ENCODE measurements at places on chromosomes 3 and 15.

GRCh38 chr3:11465744-11466616, 177.7 kb downstream of the VGLL4 start:
- no peak for DNase-seq

GRCh38 chr15:45732662-45733061, 97.8 kb downstream of the SQOR start:
- no peak for DNase-seq

DNA sequence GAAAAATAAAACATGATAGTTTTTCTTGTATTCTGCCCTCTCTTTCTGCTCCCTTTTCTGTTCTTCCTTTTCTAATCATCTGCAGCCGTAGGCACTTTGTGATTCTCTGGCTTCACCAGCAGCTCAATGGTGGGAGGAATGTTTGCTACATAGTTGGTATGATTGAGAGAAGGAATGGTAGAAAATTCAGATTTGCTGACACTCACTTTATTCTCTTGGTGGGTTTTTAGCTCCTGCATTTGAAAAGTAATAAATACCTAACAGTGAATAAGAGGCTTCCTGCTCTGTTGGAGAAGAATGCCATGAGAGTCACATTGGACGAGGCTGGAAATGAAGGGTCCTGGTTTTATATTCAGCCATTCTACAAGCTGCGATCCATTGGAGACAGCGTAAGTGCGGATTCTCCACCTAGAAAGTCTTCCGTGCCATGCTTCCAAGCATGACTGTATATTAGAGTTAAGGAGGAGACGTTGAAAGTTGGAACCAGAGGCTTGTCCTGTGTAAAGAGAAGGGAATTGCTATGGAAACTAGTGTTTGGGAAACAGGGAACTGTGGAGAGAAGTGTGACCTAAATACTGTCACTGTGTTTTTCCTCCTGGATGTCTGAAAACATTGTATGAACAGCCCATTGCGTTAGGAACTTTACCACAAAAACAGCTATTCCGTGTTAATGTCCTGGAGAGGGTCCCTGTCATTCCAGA, 148.9 kb downstream of the ITPR1 start:
- DNase-seq, result no peak

- DNase-seq, result no peak
These were observed 26.9 kb upstream of the ZBBX start for GRCh38 chr3:167406876-167407492.

- no peak for DNase-seq
These were observed 240.7 kb downstream of the LPP start for GRCh38 chr3:188394623-188395022.

DNA sequence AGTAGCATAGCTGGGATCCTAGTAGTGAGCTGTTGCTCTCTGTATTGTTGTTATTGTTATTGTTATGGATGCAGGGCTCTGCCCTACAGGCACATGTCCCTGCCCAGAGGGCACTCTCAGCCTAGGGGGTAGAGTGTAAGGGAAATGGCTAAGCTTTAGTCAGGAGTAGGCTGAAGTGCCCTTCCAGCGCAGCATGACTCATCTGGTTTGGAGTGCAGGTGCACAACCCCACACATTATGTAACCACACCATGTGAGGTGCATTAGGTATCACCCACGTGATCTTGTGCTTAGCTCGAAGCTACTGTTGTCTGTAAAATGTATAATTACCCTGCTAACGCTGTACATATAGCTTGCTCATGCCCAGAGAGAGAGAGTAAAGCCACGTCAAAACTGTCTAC, 48.3 kb upstream of the TIPARP start:
- no peak for DNase-seq

DNA sequence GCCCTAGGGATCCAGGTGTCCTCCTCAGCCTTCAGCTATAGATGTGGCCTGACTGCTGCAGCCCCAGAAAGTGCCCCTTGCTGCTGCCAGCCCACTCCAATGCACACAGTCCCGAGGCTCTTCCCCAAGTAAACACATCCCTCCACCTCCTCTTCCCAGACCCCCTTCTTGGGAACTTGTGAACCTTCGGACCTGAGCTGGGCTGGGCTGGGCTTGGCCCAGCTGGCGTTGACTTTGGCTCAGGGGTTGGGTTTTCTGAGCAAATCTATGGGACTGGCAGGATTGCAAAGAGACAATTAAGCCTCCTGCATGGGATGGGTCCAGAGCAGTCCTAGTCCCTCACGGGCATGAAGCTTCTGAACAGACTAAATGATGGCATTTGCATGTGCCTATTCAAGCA, 14.7 kb downstream of the VIPR1 start:
- peak; percentile 66 for DNase-seq

DNA sequence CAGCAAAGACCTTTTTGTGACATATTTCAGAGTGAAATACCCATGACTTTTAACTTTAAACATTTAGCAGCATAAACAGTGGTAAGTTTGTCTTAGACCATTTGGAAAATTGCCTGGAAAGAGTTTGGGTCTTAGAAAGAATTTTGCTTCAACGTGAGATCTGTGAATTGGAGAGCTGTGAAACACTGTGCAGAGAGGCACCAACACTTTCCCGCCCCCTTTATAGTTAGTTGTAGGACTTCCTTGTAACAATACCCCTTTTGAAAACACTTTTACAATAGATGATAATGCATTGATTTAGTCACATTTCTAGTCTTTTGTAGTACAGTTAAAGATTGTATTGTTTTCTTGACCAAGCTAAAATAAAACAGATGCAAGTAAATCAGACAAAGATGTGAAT, 43.5 kb upstream of the MBNL1 start:
- DNase-seq, result no peak

DNA sequence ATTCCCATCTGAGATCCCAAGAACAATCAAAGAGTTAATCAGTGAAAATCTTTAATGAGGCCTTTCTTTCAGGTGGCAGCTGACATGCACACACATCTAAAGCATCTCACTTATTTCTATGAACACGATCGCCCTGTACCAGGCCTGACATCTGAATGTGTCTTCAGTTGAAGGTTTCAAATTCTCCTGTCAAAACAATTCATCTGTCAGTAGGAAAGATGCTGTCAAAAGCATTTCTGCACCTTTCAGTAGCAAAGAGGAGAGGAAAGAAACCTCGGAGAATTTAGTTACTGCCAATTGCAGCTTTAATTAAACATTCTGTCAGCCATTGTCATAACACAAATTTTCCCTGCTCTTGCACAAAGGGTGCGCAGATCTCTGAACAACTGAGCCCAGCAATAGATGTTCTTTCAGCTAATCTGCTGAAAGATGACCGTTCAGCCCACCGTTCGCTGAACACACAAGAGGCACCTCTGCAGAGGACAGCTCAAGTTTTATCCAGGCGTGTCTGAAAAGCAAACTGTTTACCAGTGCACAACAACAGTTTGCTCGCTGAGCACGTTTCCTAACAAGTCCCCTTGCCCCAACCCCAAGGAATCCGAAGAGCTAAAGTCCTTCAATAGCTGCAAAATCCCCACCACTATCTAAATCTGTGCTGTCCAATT, 34.1 kb downstream of the LRIG1 start:
- DNase-seq, result no peak

DNA sequence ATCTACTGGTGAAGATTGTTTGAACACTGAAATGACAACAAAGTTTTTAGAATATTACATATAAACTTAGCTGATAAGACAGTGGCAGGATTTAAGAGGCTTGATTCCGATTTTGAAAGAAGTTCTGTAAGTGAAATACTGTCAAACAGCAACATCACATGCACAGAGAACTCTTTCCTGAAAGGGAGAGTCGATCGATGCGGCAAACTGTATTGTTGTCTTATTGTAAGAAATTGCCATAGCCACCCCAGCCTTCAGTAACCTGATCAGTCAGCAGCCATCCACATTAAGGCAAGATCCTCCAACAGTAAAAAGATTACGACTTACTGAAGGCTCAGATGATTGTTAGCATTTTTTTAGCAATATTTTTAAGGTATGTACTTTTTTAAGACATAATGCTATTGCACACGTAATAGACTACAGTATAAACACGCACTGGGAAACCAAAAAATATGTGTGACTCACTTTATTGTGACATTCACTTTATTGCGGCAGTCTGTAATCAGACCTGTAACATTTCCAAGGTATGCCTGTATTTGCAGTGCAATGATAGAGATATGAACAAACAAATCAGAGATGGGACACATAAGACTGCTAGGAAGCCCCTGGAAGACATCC, 225.6 kb upstream of the UBE2E1 start:
- DNase-seq, result no peak

DNA sequence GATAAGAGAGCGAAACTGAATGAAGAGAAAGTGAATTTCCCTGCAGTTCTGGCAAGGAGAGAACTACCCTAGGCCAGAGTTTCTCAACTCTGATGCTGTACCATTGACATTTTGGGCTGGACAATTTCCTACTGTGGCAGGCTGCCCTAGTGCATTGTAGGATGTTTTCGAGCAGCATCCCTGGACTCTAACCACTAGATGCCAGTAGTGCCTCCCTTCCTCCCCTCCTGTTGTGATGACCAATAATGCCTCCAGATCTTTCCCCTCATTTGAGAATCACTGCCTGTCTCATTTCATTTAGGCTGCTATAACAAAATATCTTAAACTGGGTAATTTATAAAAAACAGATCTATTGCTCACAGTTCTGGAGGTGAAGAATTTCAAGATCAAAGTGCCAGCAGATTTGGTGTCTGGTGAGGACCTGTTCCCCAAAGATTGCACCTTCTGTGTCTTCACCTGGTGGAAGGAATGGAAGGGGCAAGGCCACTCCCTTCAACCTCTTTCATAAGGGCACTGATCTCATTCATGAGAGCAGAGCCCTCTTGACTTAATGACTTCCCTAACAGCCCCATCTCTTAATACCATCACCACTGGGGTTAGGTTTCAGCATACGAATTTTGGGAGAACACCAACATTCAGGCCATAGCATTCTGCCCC, 188.9 kb upstream of the MEIS2 start:
- peak; percentile 75 for DNase-seq

GRCh38 chr3:63977893-63978292, 45.4 kb downstream of the PSMD6 start:
- DNase-seq, result no peak

GRCh38 chr3:60909526-60909925, 341.7 kb downstream of the FHIT start:
- DNase-seq, result no peak

- DNase-seq, result no peak
These were observed 90.6 kb downstream of the RSL24D1 start for GRCh38 chr15:55106155-55106554.

DNA sequence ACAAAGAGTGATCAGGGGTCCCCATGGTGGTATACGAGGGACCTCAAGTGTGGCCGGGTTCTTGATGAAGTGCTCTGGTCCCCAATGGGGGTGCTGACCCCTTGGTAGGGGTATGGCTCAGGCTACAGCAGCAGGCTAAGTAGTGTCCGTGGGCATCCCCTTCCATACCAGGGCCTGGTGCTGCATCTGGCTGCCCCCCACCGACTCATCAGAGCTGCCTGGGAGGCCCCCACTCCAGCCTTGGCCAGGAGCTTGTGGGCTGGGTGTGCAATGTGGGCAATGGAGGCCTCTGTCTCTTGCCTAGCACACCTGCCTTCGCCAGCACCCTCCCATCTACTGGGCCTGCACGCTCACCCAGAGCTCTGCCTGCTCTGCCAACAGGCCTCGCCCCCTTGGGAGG, 59.0 kb upstream of the SEC13 start:
- no peak for DNase-seq

DNA sequence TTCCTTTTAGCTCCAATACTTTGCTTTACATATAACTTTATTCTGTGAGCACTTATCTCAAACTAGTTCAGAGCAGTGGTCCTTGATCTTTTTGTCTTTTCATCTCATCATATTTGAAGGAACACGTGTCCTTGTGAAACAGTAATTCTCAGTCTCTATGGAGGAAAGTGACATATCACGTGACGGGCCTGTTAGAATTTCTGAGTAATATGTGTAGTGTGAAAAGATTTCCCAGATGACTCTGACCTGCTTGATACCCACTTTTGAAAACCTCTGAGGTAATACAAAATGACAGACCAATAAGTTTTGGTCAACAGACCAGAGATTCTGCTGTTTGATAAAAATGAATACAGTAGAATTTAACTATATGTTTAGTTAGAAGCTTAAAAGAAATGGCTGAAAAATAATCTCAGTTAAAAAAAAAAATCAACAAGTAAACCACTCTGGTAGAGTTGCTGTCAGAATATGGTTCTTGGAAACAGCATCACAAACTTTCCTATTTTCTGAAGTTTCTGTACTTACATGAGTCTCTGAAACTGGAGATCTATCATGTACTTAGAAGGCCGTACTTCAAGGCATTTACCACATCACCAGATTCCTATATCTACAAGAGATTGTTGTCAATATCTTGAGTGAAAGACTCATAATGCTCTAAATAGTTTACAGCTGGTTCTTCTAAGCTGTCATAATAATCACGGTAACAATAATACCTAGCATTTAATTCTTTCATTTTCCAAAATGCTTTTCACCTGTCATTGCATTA, 590.2 kb upstream of the TBL1XR1 start:
- DNase-seq, result no peak

GRCh38 chr3:16147220-16147994, 27.1 kb upstream of the GALNT15 start:
- no peak for DNase-seq

DNA sequence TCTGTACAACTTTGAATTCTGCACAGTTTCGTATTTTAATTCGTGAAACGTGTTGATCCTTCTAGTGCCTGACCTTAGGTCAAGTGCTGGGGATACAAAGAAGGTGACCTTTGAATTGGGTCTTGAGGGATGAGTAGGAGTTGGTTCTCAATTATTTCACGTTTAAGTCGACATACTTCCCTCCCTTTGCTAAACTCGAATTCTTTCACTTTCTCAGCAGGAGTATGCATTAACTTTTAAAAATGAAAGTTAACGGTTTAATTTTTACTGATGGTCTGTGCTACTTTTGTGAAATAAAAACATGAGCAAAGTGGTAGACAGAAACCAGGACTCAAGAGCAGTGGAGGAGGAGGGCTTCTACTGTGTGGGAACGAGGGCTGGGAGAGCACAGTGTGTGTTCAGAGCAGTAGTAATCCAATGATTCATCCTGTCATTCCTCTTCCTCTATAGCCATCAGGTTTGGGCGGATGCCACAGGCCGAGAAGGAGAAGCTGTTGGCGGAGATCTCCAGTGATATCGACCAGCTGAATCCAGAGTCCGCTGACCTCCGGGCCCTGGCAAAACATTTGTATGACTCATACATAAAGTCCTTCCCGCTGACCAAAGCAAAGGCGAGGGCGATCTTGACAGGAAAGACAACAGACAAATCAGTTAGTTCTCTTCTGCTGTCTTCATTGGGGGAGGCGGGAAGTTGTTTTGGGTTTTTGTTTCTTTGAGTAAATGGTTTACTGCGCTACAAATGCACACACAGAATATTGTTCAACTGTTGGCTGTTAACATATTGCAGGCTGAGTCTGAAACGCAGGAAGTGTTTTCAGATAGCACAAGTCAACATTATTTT, 78.6 kb upstream of the TSEN2 start:
- DNase-seq, result peak; percentile 97

GRCh38 chr3:39531066-39531465, 63.6 kb downstream of the MOBP start:
- no peak for DNase-seq

GRCh38 chr3:141333836-141334626, 34.3 kb upstream of the ZBTB38 start:
- DNase-seq, result no peak

DNA sequence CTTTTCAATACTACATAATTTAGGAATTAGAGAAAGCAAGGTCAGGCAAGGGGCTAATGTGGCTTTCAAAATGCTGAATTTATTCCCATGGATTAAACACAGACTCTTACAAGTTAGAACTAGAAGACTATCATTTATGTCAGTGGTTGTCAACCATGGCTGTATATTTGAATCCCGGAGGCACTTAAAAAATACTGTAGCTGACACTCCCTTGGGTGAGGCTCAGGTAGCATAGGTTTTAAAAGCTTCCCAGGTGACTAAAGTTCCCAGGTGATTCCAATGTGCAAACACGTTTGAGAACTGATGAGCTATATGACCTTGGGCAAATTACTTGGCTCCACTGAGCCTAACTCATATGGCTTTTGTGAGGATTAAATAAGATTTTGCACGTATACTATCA, 29.6 kb downstream of the AAGAB start:
- no peak for DNase-seq

Measured in left lobe of liver (tissue), 2 donors.